ENCODE measurements at places on chromosomes 12 and 14.
A peak's percentile ranks its signal among the peaks of the same experiment; 100 is the strongest.

- no peak for DNase-seq
Observed at GRCh38 chr12:49298160-49298559, 3.2 kb downstream of the PRPH start.

DNA sequence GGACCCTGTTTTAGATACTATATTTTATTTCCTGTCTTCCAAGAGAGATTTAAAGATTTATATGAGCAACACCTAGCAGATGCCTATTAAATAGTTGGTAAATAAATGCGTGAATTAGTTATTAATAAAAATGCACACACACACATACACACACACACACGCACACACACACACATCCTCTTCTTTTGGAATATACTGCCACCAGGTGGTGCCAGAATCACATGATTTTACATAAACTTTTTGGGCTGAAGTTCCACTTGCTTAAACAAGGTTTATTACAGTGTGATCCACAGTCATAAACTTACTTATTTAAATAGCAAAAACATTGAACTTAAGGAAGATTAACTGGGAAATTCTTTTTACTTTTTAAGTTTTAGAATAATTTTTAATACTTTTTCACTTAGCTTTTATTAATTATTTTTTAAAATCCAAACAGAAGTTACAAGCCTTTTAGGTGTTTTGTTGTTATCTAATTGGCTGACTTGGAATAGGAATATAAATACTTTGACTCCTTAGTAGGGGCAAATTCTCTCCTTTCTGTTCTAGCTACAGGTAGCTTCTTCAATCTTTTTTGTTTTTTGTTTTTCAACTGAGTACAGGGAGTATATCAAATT lies 17.5 kb downstream of the RAD51B start:
- DNase-seq, result peak; percentile 11

GRCh38 chr14:76307786-76308780 lies 67.9 kb upstream of the ESRRB start:
- DNase-seq, result no peak

GRCh38 chr12:105227879-105228278 lies 8.1 kb downstream of the APPL2 start:
- no peak for DNase-seq

DNA sequence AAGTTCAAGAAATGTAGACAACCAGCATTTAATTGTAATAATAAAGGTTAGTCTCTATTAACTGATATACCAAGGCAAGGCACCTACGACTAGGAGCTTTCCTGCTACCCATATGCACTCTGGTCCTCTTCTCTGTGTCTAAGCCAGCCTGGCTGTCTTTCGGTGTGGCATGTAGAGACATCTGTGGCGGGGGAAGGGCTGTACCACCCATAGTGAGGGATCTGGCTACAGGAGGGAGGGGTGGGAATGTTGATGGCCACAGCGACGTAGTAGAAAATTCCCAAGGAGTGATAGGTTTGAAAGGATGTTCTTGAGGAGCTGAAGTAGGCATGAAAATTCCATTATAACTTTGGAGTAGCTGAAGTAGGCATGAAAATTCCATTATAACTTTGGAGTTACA lies 344.2 kb downstream of the ATP23 start:
- DNase-seq, result no peak

GRCh38 chr12:48160046-48160445 lies 2.7 kb upstream of the ASB8 start:
- no peak for DNase-seq

DNA sequence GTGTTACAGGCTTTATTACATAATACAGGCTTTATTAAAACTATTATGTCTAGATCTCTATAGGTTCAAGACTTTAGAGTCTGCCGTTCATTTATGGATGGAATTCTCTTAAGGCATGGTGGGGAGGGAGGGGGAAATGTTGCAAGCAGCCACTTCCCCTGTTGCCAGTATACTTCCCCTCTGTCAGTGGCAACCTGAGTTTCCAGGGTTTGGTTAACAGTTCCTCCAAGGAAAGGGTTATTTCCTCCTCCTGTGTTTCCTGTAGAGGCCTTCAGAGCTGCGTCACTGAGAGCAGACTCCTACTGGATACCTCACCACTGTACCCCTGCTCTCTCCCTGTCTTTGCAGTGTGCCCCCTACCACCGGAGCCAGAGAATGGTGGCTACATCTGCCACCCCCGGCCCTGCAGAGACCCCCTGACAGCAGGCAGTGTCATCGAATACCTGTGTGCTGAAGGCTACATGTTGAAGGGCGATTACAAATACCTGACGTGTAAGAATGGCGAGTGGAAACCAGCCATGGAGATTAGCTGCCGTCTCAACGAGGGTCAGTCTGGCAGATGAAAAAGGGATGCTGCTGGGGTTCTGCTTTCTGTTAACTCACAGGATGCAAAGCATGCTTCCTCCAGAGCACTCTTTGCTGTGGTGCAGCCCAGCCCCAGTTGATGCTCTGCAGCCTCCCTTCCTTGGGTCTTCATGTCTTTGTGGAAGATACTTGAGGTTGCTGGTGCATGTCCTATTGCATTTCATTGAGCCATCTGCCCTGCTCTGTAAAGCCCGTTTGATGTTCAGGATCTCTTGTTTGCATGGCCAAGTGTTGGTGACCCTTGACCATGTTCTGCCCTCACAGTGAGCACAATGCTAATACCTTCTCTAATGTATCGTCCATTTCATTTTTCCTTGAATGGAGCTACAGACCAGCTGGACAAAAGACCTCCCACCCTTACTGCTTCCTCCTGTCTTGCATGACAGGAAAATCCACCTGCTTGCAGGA lies 63.6 kb upstream of the SRSF5 start:
- DNase-seq, result no peak

- DNase-seq, result no peak
Observed at GRCh38 chr14:97539411-97539795, 742.2 kb downstream of the VRK1 start.

DNA sequence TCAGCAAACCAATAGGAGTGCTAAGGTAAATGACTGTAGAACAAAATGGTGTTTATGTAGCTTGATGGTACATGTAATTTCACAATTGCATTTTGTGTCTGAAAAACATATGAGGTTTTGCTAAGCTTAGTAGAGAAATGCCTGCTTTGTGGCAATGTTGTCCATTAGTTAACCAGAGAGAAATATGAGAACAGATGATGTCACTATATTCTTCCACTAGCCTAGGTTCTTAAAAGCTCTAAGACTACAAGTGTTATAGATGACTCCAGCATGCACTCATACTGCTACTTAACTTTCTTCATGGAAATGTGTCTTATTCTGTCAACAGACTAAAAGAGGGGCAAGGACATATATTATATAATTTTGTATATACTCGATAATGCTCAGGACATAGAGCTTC lies 309.4 kb downstream of the APAF1 start:
- no peak for DNase-seq

DNA sequence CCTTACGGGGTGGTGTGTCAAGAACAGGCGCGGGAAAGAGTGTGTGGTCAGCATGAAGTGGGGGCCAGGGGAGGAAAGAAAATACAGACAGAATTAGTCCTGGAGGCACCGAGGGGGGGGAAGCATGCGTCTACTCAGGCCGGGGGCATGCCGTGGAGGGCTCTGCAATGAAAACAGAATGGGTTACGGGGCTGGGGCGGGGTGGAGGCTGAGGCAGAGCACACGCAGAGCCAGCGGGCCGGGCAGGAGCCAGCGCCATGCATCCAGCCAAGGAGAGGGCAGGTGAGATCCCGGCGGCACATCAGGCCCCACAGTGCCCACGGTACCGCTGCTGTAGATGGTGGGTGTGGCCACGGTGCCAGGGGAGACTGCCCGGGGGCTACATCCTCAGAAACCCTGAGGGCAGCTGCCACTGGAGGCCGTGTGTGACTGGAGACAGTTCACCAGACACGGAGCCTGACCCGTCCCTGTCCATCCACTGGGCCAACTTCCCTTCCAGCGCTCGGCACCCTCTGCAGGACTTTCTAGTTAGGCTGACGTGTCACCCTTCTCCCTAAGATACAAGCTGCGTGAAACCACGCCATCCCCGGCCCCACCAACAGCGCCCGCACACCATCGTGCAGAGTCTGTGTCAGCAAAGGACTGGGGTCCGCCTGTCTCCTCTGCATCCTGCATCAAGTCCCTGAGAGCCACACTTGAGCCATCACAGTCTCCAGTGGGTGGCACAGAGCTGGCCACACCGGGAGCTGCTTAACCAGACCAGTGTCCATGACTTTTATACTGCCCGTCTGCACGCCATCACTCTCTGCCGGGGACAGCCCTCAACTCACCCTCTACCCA lies 87.4 kb downstream of the PIWIL1 start:
- no peak for DNase-seq

GRCh38 chr14:77303417-77304156 lies 17.1 kb downstream of the POMT2 start:
- DNase-seq, result no peak

GRCh38 chr14:33940561-33941011 lies 10.3 kb downstream of the EGLN3 start:
- DNase-seq, result no peak

GRCh38 chr12:87233671-87234070 lies 795.5 kb downstream of the C12orf50 start:
- DNase-seq, result no peak

DNA sequence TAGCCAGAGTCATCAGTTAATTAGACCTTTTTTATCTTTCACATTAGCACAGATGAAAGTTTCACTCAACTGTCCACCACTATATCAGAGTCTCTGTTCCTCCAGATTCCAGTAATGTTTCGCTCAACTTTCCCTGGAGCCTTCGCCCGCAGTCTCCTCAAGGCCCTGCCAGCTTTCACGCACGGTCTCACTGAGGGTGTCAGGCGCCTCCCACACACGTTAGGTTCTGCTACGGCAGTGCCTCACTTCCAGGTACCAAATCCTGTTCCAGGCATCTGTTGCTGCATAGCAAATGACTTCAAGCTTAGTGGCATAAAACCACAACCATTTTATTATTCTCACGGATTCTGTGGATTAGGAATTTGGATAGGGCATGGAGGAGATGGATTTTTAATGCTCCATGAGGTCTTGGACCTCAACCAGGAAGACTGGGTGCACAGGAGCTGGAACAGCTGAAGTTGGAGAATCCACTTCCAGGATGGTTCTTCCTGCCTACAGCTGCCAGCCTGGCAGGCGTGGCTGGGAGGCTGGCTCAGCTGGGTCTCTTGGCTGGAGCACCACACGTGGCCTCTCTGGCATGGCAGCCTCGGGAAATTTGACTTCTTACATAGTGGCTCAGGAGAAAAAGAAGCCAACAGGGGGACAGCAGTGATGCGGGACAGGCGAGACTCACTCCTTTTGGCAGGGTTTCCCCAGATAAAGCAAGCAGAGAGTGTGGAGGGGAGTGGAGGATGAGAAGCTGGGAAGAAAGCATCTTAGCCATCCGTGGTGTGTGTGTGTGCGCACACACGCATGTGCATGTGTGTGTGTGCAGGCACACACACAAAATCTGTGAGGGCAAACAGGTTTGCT lies 21.3 kb upstream of the BCDIN3D start:
- no peak for DNase-seq

- no peak for DNase-seq
Observed at GRCh38 chr12:55708695-55709233, 1.1 kb upstream of the ITGA7 start.

DNA sequence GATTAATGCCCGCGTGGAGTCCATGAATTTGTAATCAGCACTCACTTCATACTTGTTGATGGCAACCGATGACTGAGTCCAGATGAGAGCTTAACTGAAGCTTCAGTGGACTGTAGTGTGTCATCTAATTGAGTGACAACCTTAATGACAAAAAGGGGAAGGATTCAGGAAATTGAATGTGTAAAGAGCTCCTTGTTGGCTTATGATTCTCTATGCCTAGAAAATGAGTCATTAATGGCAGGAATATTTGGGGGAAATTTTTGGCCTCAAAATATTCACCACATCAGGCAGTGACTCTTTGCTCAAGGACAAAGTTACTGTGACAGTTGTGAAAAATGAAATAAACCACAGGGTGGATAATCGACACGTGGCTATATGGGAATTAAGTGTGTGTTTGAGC lies 55.3 kb upstream of the STON2 start:
- no peak for DNase-seq

DNA sequence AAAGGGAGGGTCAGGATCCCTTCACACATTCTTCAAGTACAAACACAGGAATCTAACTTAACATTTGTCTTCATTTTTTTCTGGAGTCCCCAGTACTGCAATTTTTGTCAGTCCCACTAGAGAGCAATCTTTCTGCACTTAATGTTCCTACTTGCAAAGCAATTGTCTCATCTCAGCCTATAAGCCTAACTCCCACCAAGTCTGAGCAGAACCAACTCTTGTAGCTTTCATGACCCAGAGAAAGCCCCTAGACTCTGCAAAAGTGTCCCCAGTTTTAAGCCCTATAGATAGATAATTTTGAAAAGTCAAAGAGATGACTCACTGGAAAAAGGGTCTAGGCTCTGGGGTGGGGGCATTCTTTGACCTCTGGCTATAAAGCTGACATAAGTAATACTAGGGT lies 1.8 kb upstream of the ZBTB39 start:
- DNase-seq, result no peak

GRCh38 chr14:89844508-89844907 lies 110.0 kb downstream of the EFCAB11 start:
- DNase-seq, result no peak

GRCh38 chr12:130705178-130705822 lies 10.8 kb downstream of the RIMBP2 start:
- DNase-seq, result no peak

GRCh38 chr12:64889434-64890216 lies 65.2 kb downstream of the TBC1D30 start:
- no peak for DNase-seq

- DNase-seq, result no peak
Observed at GRCh38 chr12:55704824-55705718, 2.6 kb downstream of the ITGA7 start.

DNA sequence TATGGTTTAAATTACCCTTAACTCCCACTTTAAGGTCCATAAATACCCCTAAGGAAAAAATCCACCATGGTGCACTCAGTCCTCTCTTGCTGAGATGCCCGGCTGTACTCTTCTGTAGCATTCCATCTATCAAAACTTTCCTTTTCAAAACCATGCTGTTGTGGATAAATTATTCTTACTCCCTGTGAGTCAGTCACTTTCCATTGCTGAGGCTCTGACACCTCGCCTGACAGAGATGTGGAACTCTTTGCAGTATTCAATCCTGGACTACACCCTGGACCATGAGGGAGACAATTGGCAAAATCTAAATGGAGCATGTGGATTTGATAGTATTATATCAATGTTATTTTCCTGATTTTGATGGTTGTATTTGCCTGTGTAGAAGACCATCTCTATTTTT lies 49.1 kb downstream of the AVPR1A start:
- no peak for DNase-seq

DNA sequence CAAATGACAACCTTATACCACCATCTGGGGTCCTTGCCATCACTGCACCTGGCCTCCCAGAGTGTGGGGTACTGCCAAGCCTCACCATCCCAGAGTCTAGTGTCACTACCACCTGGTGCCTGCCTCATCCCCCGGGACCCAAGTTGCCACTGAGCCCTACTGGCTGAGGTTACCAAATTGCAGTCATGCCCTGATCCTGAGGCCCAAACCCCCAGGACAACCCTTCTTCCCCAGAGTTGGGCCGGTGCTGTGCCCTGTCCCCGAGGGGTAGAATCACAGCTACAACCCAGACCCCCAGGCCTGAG lies 8.4 kb upstream of the SFSWAP start:
- DNase-seq, result no peak
